ENCODE measurements at places on chromosomes 16 and 17. TPM values are rescaled to one million over a fixed set of nuclear protein-coding genes. Genes with fewer than 3 reads are reported as not detected.

RNF222 gene
- total RNA-seq: not detected

LITAF gene
- total RNA-seq: 161 TPM

RASD1 gene
- total RNA-seq: 0.21 TPM

AOC2 gene
- 2.9 TPM for total RNA-seq

CCT6B gene
- total RNA-seq: 4.6 TPM

GPR142 gene
- not detected for total RNA-seq

All from MCF 10A (cell line).